KG1 (cell line): ENCODE measurements at places on chromosomes 4 and X.

DNA sequence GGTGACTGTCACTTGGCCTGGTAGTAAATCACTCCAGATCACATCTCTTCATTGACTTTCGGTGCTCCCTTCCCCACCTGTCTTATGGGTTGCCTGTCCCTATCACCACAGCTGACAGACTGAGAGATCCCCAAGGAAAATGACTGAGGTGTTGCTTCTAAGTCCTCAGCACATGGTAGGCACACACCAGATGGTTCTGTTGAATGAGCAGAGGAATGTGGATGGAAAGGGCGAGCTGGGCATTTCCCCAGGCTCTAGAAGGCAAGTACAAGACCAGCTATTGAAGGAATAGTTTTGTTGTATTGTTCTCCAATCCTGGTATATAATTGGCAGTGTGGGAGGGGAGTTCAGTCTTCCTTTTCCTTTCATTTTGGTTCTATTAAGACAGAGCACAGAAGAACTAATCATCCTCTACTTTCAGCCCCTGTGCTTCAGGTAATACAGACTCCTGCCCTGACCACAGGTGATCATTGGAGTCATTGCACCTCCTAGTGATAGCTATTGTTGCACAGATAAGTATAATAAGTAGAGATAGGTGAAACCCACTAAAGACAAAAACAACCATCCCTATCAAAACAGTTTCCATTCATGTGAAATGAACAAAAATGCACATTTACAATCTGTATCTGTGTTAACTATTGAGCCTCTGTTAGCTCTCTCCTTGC, 158.6 kb downstream of the TRAM1L1 start:
- DNase-seq: no peak

GRCh38 chr4:7854697-7855370, 84.8 kb downstream of the AFAP1 start:
- DNase-seq: no peak

DNA sequence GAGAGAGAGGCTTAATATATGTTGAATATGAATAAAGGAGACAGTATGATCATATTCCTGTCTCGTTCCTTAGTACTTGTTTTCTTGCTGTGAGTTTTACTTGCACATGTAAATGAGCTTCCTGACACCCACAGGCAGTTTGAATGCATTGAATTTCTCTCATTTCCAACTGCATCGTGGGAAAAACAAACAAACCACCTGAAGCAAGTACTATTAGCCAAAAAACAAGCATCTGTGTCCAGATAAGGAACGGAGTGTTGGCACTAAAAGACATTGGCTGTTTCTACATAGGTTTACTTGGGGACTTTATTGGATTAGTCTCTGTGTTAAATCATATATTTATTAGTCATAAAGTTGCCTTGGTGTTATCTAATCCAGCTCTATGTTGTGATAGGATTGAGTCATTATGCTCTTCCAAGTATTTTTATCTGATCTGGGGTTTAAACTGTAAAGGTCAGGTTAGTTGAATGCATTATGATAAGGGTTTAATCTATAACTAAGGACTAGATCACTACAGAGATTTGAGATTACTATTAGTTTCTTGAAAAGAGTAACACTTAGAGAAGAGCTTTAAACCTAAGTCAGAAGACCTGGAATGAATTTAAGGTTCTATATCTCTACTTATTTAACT, 339.0 kb upstream of the SPANXN4 start:
- no peak for DNase-seq

DNA sequence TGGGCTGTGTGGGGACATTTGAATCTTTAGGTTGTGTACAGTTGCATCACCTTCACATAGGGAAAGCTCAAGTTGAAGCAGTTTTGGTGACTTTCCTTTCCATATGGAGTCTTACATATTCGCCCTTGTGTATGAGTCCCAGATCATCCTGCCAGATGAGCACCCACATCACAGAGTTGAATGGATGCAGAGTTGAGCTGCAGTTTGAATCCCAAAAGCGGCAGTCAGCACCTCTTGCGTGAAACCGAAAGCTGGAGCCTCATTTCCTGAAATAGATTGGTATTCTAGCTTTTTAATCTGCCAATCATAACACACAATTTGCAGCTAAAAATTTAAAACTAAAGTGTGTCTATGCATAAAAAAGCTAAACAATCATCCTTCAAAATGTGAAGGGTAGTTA, 162.9 kb upstream of the DIPK2B start:
- DNase-seq: no peak

GRCh38 chr4:128951316-128951715, 141.8 kb downstream of the JADE1 start:
- DNase-seq: no peak

GRCh38 chr4:26369581-26369980, 48.8 kb downstream of the RBPJ start:
- no peak for DNase-seq

- DNase-seq: no peak
Observed at GRCh38 chr4:121733942-121734341, 31.0 kb downstream of the SMIM43 start.

DNA sequence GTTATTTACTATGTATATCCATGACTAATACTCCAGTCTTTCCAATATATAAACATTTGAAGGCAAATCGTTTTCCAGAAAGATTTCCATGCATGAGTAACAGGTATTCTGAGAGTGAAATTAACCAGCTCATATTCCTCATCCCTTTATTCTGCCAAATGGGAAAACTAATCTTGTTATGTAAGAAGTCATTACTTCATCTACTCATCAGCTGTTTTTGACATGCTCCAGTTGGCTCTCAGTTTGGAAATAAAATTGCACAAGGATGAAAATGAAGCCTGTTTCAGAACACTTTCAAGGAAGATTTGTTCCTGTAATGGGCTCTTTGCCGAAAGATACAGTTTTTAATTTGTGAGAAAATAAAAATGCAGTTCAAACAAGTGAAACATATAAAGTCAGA, 121.9 kb downstream of the KCTD8 start:
- no peak for DNase-seq
